ENCODE measurements at places on chromosomes 2 and 18.

GRCh38 chr2:84452624-84453023 is 6.5 kb downstream of the SUCLG1 start:
- no peak for DNase-seq

- DNase-seq = peak; percentile 19
These were observed 624 bp downstream of the ZNF516 start for GRCh38 chr18:76494231-76495005.

- no peak for DNase-seq
These were observed 61.2 kb downstream of the LRPPRC start for GRCh38 chr2:43934567-43934966.

DNA sequence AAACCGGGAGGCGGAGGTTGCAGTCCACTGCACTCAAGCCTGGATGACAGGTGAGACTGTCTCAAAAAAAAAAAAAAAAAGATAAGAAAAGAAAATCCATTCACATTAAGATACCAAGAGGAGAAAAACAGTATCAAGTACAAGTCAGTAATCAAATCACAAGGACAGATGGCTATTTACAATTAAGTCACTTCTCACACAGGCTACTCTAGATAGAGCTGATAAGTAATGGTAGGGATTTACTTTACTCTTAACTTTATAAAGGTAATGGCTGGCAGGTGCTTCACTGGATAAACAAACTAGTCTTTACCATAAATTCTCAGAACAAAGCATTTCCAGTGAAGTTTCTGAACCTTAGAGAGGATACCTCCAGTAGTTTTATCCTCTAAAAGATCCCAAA is 11.5 kb downstream of the SF3B1 start:
- no peak for DNase-seq

- no peak for DNase-seq
These were observed 50.7 kb downstream of the SLC14A2 start for GRCh38 chr18:45666006-45666405.

GRCh38 chr2:208415255-208415654 is 8.7 kb downstream of the PTH2R start:
- no peak for DNase-seq

- DNase-seq = no peak
These were observed 17.5 kb upstream of the DRC1 start for GRCh38 chr2:26384183-26384582.

DNA sequence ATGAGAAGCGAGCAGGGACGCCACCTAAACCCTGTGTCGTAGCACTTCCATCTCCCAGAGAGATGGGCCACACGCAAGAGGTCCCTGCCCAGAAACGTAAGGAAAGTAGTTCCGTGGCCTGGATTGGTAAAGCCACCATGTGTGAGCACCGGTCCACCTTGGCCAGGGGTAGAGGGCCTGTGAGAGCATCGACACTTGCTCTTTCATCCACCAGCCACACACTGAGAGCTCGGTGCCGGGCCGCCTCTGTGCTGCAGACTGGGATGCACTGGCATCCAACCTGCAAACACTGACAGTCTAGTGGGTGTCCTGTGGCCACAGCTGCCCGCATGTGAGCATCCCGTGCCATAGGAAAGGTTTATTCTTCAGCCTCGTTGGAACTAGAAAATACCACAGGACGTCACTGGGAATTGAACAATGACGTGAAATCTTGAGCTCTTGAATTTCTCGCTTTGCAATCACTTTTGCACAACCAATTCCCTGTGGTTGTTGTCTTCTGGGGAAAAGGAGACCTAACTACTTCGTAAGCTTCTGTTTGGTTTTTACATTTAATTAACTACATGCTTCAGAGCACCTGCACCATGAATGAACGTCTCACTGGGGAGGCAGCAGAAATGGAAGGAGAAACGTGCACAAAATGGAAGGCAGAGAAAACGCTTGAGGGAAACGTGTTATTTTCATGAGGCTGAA is 212.0 kb upstream of the RAB6C start:
- DNase-seq = no peak

GRCh38 chr2:238938401-238939055 is 90.6 kb downstream of the TWIST2 start:
- DNase-seq = no peak

DNA sequence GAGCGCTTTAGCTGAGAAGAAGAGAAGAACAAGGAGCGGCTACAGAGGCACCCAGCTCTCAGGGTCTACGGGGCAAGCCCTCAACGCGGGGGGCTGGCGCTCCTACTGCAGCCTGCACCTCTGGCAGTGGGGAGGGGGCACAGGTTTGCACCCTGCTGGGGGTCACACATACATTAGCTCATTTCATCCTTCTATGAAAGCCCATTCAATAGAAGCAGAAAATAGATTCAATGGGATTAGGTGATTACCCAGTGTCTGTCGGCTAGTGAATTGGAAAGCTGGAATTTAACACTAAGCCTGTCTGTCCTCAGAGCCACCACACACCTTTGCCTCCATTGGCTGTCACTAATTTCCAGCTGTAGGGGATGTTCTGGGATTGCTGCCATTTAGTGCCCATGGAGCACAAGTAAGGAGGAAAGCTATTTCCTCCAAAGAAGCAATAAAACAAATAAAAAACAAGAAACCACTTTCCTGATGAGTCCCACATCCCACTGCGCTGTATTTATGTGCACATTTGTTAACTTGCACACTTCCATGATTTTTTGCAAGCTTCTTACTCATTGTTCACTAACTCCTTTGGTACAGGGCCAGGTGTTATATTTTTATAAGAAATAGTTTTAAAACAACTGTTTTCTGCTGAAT is 319.6 kb upstream of the REV1 start:
- DNase-seq = no peak

GRCh38 chr18:25604894-25605597 is 253.1 kb upstream of the ZNF521 start:
- no peak for DNase-seq

DNA sequence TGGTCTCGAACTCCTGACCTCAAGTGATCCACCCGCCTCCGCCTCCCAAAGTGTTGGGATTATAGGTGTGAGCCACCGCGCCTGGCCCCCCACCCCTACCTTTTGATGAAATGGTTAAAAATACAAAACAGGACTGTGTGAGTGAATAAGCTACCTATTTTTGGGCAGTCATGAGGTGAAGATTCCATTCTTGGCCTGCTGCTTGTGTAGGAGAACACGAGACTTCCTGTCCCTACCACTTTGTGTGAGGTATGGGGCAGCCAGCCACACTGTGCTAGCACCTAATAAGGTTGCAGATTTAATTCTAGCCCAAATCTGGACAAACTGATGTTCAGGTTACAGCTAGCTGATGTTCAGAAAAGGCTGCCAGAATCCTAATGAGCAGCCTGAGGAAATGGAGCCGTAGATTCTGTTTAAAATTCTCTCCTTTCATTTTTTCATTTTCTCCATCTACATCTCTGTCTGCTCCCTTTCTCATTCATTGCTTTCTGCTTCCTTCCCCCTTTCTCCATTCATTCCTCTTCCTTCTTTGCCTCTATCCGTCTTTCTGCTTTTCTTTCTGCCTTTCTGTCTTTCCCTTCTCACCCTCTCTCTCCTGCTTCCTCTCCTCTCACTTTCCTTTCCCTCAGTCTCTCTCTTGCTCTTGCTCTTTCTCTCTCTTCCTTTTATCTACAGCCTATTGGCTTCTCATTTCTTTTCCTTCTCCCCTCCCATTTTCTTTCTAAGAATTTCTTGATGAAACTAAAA is 4.6 kb upstream of the LTBP1 start:
- no peak for DNase-seq

DNA sequence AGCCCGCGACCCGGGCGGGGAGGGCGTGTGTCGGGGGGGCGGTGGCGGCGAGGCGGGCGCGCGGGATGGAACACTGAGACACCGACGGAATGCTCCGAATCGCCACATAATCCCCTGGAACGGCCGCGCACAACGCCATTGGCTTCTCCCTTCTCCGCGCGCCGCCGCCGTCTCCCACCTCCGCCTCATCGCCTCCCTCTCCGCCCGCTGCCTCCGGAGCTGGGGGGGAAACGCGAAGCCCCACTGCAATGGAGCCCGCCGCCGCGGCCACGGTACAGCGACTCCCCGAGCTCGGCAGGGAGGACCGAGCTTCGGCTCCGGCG is at the start of gene PHLPP1:
PHLPP1 (plus strand) TSS at position 106 of the 323 bp plus-strand sequence; CDS start at position 249, 143 bp downstream.
- no peak for DNase-seq

- DNase-seq = peak; percentile 69
These were observed 17.1 kb upstream of the ZNF532 start for GRCh38 chr18:58847383-58848071.

DNA sequence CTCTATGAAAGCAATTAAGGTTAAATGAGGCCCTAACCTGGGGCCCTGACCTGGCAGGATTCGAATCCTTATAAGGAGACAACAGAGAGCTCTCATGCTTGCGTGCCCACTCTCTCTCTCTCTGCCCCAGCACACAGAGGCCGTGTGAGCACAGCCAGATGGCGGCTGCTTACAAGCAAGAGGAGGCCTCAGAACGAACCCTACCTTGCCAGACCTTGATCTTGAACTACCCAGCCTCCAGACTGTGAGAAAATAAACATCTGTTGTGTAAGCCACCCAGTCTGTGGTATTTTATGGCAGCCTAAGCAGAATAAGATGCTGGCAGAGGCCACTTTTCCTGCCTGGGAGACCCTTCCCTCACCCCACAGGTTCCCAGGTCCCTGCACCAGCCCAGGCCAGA is 5.2 kb upstream of the UBE2F start:
- no peak for DNase-seq

GRCh38 chr2:236340251-236340650 is 76.0 kb upstream of the ASB18 start:
- DNase-seq = no peak

DNA sequence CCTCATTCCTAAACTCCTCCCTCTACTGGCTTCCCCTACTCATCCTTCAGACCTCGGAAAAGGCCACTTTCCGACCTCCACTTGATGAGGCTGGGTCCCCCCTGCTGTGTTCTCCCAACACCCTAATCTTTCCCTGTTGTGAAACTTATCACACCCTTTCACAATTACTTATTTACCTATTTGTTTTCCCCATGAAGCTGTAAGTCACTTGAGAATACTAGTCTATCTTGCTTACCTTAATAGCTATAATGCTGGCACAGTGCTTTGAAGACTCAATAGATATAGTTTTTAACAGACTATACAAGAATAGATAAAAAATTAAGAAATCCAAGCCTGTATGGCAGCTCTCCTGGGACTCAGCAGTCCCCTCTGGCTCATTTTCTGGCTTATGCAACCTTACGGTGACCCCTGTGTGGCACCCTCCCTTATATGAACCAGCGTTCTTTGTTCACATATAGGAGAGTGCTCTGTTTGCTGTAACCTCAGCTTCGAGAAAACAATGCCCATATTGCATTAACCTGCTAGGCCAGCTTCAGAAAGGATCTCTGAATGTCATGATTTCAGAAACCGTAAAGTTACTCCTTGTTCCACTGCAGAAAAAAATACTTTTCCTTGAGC is 220.4 kb upstream of the PKDCC start:
- no peak for DNase-seq

DNA sequence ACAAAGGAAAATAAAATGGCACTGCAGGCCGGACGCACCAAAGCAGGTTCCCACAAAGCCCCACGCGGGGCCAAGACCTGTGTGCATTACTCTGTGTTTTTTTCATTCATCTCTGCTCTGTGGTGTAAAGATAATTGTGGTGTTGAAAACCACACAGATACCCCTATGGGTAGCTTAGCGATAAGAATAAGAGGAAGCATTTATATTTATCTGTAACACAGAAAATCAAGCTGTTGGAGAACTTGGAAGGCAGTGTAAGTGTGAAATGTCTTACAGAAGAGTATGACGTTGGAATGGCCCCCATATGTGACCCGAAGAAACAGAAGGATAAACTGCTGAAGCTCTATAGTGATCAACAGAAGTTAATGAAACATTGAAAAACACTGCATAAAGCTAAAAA is 20.3 kb upstream of the MARCO start:
- DNase-seq = no peak

GRCh38 chr2:219692521-219692920 is 65.1 kb downstream of the SLC4A3 start:
- no peak for DNase-seq

GRCh38 chr2:133675-134593 is 87.6 kb upstream of the FAM110C start:
- no peak for DNase-seq

GRCh38 chr2:236259371-236259770 is 4.8 kb downstream of the ASB18 start:
- no peak for DNase-seq

GRCh38 chr2:112850588-112850987 is 14.0 kb upstream of the IL1B start:
- DNase-seq = no peak

DNA sequence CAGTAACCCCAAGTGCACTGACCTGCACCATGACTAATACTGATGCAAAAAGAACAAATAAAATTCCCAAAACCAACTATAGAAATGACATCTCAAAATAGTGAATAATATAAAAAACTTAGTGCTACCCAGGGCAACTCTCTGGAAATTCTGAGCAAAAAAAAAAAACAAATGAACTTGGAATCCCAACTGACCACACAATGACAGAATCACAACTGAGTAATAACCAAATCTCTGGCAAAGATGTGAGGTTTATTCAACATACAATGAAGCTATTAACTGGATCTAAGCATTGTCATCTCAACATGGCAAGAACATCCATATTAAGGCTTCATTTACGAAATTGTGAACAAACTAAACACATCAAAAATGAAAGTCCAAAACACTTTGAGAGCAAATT is 22.7 kb downstream of the EXOC6B start:
- no peak for DNase-seq
